ENCODE measurements at places on chromosomes 3 and 15.

GRCh38 chr15:63943829-63944680 lies 102.2 kb downstream of the DAPK2 start:
- DNase-seq = no peak

GRCh38 chr3:194738254-194739093 lies 52.8 kb downstream of the FAM43A start:
- DNase-seq = no peak

GRCh38 chr3:3119393-3119851 lies 7.3 kb upstream of the TRNT1 start:
- DNase-seq = no peak

- no peak for DNase-seq
These were observed 15.8 kb downstream of the RUVBL1 start for GRCh38 chr3:128107834-128108233.

DNA sequence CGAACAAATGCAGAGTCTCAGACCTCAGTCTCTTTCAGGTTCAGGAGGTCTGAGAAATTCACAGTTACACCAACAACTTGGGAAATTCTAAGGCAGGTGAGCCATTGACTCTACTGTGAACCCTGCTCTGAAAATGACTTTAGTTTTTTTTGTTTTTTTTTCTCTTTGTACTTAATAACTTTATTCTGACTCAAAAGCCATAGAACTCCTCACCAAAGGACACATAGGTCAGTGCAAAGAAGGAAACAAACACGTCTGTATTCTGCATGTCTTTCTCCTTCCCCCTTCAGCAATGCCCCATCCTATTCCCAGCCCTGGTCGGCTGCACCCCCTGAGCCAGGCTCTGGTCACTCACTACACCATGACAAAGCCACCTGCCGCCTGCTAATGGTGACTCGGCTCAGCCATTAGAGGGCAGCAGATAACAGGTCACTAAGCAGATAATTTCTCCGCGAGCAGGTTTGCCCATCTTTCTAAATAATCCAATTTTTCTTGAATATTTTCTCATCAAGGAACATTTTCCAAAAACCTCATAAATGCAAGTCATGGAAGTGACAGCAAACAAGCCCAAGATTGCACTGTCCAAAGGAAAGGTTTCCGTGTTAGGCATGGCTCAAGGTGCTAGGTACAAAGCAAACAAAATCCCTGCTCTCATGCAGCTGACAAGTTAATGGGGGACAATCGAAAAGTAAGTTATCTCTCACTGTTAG lies 37.7 kb downstream of the TM4SF4 start:
- DNase-seq = peak; percentile 75

- DNase-seq = no peak
These were observed 112.8 kb downstream of the OSBPL10 start for GRCh38 chr3:31868236-31868635.

DNA sequence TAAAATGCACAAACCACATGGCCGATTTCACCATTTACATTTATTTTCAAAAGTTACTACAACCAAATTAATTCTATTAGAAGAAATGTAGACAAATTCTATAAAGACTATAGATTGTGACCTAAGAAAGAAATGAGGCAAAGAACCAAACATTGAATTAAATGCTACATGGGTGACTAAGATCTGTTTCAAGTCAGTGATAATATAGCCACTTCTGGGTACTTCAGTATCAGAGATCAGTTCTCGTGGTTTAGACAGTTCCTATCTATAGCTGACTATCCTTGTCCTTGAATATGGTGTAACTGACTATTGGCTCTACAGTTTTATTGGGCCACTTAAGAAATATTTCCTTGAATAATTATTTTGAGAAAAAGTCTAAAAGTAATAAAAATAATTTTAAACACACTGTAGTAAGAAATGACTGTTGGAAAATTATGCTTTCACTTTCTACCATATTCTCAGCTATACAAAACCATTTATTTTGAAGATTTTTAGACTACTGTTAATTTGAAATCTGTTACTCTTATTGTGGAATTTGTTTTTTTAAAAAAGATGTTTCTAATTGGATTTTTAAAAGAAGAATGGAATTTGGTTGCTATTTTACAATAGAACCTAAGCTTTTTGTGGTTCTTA lies 14.1 kb downstream of the KCNMB3 start:
- DNase-seq = no peak

GRCh38 chr3:128799653-128800052 lies 73.7 kb downstream of the RAB7A start:
- DNase-seq = no peak

DNA sequence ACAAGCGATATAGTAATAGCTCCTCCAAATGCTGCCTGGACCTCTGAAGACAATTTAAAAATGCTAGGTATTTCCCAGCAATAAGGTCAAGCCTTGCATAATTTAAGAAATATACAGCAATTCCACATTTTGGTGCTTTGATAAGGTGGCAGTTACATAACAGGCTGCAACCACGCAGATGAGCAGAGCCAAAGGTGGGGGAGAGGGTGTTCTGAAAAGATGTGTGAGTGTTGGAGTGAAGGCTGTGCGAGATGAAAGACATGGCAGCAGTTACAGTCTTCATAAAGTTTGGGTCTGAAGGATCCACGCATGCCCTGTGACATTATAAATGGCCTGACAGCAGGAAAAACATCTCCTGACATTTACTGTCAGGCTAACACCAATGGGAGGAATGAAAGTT lies 26.1 kb downstream of the CTDSPL start:
- no peak for DNase-seq

- no peak for DNase-seq
These were observed 122.5 kb upstream of the SPRED1 start for GRCh38 chr15:38130205-38130567.

DNA sequence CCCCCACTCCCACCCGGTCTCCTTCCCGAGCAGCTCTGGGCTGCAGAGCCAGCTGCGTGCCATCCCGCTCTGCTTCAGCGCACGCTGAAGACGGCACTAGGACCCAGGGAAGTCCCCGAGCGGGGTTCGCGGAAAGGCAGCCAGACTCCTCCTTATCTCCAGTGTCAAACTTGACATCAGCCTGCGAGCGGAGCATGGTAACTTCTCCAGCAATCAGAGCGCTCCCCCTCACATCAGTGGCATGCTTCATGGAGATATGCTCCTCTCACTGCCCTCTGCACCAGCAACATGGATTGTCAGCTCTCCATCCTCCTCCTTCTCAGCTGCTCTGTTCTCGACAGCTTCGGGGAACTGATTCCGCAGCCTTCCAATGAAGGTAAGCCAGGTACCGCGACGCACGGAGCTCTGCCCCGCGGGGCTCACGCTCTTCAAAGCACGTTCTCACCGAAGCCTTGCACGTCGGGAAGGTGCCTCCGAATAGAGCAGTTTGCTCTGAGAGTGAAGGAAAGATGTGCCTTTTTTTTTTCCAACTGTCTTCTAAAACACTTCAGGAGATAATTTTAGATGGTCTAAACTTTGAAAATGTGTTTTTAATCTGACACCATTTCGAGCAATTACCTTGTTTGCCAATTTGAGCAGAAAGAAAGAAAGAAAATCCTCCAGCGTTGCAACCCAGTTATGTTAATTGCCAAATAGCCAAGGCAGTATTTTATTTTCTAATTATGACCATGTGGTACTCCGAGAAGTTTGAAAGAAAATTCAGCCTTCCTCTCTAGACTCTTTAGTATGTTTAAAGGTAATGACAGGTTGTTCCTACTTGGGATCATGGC lies at the start of gene EPHA3:
TSS of gene EPHA3 (plus strand) at position 161 of the 830 bp plus-strand sequence. CDS start at position 289, 128 bp downstream.
- peak; percentile 72 for DNase-seq

DNA sequence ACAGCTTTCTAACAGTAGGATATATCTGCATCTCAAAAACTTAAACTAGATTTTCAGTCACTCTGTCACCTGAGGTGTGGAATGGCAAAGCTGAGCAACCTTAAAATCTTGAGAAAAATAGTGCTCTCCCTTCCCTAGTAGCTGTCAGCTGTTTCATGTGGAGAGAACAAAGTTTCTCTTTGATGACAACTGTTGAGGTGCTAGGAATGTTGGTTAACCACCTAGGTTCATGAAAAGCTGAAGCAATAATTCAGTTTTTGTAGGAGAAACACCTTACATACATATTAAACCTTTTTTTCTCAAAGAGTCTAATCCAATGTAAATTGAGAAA lies 40.8 kb downstream of the TCF12 start:
- DNase-seq = no peak

DNA sequence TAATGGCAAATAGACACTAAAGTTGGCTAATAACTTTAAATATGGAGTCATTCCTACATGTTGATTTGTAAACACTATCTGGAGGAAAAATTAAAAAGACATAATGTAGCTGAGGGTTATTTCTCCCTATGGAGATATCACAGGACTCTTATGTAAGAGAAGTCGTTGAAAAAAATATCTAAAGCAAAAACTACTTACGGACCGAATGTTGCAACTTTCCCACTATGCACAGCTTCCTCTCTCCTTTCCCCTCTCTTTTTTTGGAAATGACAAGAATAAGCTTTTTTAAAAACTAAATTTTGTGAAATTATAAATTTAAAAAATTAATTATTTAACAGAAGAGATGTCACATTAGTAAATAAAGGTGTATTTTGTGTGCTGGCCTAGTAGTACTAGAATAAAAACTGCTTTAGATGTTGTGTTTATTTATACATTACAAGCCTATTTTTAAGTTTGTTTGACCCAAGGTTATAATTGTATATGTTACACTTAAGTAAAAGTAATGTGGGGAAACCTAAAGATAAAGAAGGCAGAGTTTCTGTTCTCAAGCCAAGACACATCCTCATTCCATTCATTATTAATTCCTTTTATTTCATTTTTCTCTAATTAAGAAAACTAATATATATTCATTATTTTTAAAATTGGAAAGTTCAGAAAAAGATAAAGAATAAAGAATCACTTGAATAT lies 20.7 kb upstream of the PPARG start:
- DNase-seq = no peak

DNA sequence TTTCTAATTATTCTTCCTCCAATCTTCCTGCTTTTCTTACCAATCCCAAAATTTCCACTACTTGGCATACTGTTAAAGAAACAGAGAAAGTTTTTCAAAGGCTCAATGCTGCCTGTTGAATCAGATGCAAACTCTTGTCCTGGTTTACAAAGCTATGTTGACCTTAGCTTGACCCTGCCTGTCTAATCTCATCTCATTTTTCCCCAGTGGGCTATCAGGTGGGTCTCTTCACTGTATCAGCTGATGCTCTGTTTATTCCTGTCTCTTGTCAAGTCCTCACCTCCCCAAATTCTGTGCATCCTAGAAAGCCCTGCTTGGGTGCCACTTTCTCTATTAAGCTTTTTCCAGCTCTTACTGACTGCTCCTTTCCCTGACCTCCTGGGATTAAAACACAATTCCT lies 18.2 kb downstream of the NFKBIZ start:
- no peak for DNase-seq

DNA sequence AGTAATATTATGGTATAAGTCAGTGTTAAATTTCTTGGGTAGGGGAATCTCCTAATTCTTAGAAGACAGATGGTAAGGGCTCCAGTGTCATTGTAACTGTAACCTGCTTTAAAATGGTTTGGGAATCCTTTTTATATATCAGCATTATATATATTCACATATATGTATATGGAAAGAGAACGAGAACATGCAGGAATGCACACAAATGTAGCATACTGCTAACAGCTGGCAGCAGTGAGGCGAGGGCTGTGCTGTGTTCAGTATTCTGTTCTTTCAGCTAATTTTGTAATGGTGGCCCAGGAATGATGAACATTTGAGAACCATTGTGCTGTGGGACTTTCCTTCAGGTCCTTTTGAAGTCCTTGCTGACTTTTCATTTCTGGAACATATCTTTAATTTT lies 60.8 kb downstream of the EEFSEC start:
- no peak for DNase-seq

DNA sequence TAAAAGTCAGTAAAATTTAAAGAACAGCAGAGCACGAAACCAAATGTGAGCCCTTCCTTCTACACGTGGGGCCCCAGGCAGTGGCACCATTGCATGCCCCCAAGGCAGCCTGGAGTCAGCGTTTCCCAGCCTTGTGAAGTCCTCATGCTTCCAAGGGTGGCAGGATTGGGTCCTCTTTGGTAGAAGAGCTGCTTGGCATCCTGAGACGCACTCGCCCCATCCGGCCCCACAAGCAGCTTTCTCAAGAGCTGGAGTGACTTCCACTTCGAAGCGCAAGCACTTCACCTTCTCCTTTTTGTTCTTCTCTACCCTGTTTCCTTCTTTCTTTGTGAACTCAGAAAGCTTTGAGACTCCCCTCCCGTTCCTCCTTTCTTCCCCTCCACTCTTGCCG lies 34.7 kb downstream of the ZNF710 start:
- peak; percentile 80 for DNase-seq

DNA sequence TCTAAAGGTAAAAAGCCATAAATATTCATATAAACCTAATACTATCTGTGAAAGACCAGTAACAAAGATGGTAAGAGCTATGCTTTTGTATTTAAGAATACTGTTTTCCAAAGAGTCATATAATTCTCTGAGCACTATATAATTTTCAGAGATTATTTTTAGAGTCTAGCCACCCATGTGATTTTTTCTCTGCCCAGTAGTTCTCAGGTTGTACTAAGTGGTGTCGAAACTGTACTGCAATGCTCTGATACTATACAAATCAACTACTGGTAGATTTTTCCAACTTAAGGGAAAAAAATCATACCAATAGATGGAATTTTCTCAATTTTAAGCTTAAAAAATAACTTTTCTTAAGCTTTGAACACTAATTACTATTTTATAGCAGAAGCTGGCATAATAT lies 104.8 kb downstream of the MYO5A start:
- no peak for DNase-seq

DNA sequence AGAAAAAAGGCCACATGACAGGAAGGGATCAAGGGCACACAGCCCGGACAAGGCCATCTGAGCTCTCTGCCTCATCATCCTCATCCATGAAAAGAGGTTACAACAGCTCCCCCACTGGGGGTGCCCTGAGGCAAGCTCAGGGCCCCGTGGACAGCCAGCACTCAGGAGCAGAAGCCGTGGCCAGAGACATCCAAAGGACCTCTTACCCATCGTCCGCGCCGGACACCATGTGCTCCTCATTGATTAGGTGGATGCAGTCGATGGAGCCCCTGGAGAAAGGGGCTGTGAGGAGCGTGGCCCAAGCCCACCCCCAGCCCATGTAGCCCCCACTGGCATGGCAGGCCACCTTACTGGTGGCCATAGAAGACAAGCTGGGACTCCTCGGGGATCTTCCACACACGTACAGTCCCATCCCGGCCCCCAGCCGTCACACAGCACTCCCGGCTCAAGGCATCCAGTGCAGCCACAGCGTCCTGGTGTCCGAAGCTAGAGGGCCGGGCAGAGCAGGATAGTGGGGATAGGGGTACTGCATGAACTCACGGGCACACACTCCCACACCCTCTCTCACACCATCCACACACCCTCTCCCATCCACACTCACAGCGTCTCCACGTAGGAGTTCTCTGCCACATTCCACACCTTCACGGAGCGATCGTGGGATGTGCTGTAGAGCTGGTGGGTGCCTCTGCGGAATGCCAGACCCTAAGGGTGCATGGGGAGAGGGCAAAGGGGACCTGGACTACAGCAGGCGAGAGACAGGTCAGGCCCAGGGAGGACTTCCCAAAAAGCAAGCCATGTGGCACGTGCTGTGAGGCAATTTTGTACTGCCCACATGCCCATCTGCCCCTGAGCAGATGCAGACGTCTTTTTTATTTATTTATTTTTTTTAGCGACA lies 6.5 kb downstream of the RRP9 start:
- DNase-seq = peak; percentile 57

GRCh38 chr3:69605867-69606266 lies 133.4 kb upstream of the MITF start:
- no peak for DNase-seq
